ENCODE measurements at places on chromosomes 16 and 17.

GRCh38 chr17:66900126-66901010 lies 64.1 kb upstream of the CACNG4 start:
- DNase-seq: peak; percentile 52

DNA sequence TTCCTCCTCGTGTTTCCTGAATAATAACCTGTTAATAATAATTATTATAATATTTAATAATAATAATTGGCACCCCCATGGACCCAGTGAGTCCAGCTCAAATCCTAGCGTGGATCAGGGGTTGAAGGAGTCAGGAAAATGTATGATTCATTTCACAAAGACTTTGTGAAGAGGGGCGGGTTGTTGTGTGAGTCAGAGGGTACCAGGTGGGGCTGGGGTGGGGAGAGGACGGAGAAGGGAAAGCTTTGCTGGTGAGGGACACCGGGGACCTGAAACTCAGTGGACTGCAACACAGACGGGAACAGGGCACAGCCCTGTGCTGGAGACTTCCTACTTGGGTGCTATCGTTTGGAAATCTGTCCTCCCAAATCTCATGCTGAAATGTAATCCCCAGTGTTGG lies 3.1 kb upstream of the ADORA2B start:
- DNase-seq: no peak

GRCh38 chr17:309361-309888 lies 43.2 kb downstream of the RPH3AL start:
- DNase-seq: peak; percentile 44

DNA sequence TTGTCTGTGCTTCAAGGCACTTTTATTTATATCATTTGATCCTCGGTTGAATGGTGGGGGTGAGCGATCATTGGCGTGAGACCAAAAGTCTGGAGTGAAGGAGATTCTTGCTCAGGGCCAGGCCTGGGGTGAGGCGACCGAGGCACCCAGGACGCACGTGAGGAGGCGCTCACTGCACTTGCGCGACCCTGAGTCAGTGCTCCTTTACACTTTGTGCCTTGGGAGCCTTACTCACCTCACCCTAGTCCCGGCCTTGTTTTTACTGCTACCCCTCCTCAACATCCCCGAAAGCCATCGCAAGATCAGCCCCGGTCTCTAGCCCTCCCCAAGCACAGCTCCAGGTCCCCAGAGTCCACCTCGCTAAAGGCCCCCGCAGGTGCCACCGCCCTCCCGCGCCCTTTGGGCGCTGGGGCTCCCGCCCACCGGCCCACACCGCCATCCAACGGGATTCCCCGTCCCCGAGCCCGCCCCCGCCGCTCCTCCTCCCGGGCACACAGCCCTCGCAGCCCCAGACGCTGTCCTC lies 496 bp downstream of the EZH1 start:
- DNase-seq: peak; percentile 55

DNA sequence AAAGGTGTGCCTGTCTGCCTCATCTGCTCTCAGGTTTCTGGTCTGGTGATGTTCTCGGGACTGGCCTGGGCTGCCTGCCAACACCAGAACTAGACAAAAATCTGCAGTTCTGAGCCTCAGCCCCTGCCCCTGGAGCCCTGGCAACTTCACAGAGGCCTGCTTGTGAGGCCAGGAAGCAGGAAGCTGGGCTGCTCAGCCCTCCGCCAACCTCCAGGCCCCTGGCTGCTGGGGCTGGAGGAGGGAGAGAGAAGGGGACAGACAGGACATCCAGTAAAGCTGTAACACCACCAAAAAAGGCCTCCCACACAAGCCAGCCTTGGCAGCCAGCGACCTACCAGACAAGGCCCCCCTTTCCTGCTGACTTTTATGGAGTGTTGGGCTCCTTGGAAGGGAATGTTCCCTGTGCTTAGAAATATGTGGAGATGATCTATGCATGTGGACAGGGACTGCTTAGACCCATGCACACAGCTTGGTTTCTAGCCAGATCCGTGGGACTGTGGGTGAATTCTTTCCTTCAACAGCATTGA lies 157.6 kb downstream of the XYLT1 start:
- DNase-seq: peak; percentile 83

Measured in fibroblast of skin of right biceps (primary cell).